ENCODE measurements at places on chromosomes 2 and 18.

GRCh38 chr2:235722869-235723268, 229.0 kb downstream of the AGAP1 start:
- no peak for ATAC-seq

- ATAC-seq = no peak
These were observed 109.9 kb upstream of the ID2 start for GRCh38 chr2:8571792-8572499.

DNA sequence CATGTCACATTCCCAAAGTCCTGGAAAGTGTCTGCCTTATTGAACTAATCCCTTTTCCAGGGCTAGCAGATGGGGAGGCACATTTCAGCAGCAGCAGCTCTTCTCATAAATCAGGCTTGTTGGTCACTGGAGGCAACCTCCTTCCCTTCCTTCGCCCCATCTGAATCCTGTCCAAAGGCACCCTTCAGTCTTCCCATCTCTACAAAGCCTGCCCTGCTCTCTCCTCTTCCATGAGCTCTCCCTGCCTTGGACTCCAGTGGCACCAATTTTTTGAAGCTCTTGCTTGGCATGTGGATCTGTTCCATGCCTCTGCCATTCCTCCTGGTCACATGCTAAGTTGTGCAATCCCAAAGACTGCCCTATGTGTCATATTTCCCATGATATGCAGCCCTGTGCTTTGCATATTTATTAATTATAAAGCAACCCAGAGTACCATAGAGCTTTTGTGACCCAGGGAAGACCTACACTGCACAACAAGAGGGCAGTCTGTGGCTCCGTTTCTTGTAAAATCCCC, 70.3 kb downstream of the ANTXR1 start:
- ATAC-seq = peak; percentile 34

DNA sequence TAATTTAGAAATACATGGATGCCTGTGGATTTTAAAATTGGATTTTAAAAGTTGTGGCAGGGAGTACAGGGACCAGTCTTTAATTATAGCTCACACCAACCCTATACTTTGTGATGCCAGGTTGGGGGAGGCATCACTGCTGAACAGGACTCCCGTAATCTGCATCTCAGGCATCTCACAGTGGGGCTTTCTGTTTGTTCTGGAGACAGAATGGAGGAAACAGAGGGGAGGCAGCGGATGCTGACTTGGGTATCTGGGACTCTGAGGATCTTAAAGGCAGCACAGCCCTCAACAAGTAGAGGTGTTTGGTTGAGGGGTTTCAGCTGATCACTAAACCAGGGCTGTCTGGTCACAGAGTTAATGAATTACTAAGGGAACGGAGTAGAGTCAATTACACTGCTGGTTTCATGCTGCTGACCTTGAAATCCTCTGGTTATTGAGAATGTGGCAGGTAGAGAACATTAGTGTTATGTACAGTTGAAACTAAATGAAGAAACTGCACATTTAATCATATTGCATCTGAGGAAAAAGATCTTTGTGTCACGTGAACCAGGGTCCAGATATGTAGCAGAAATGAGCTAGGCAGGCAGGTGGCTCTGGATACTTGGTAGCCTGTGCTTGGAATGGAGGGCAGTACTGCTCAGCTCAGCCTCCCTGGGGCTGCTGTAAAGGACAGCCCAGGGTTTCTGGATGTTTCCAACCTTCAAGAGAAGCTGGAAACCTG, 40.3 kb downstream of the FHOD3 start:
- ATAC-seq = peak; percentile 40

GRCh38 chr2:220753486-220753885, 818.6 kb downstream of the EPHA4 start:
- ATAC-seq = no peak

GRCh38 chr2:233351423-233351822, 2.9 kb upstream of the DGKD start:
- ATAC-seq = no peak

- ATAC-seq = no peak
These were observed 127.0 kb upstream of the BCL2L11 start for GRCh38 chr2:110993557-110994231.

DNA sequence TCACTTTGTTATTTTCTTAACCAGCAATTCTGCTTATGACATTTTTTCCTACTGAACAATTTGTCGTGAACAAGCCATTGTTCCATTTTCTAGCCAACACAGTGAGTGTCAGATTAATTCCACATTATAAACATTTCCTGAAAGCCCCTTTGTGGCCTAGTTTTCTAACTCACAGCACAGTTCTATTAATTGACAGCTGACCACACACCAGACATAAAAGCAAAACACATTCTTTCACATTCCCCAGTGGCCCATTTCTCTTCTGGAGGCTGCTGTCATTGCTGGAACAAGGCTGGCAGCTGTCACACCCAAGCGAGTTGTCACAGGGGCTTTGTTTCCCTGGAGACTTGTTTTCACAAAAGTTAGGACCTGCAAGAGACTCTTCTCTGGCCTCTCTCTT, 50.7 kb downstream of the RNF152 start:
- no peak for ATAC-seq

Measured in SK-N-SH treated with all-trans-retinoic acid at 6 μM for 48 hours (cell line).